HFFc6 (cell line): ENCODE measurements at places on chromosomes 5 and 9.

DNA sequence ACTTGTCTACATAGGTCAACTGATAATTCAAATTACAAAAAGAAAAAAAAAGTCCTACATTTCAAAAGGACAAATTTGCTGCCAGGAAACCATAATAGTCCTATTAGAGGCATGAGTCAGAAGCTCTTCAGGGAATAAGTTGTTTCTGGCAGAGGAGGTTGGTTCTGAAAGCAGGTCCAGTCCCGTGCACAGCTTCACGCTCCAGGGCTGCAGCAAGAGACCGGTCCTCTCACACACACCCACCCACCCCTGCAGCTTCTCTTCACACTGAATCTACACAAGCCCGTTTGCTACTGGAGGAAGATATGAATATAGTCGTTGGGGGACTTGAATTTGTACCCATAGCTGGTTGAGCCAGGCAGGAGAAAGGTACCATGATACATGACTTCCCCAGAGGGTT is 36.9 kb upstream of the SLC1A3 start:
- peak; percentile 14 for DNase-seq

DNA sequence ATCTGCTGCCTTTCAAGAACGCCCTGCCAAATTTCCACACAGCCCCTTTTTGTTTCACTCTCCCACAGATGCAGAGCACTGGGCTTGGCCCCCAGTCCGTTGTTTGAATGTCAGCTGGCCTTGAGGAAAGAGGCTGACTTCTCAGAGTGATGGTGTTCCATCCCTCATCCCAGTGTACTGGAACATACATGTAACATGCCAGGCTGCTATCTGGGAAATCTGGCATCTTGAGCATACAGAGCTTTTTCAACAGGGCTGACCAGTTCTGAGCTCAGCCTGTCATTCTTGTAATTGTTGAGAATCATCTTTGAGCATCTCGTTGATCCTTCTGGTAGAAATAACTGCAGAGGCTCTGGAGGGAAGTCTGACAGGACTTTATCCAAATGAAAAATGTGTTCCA is 2.8 kb downstream of the GALNT10 start:
- no peak for DNase-seq

DNA sequence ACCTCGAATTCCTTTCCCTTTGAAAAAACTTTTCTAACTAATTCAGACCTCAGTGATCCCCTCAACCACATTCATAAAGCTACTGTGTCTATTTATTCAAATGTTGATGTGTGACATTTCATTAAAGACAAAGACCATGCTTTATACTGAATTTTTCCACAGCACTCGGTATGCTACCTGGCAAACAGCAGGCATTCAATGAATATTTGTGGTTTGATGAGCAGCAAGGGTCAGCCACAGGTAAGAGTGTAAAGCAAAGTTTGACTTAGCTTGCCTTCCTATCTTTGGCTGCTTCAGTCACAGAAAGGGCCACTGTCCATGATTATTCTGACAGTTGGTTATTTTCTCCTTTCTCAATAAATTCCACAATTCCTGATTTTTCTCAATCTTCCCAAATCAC is 5.1 kb upstream of the CDC42SE2 start:
- no peak for DNase-seq

- no peak for DNase-seq
Observed at GRCh38 chr9:11892401-11892800, 800.8 kb upstream of the TYRP1 start.

DNA sequence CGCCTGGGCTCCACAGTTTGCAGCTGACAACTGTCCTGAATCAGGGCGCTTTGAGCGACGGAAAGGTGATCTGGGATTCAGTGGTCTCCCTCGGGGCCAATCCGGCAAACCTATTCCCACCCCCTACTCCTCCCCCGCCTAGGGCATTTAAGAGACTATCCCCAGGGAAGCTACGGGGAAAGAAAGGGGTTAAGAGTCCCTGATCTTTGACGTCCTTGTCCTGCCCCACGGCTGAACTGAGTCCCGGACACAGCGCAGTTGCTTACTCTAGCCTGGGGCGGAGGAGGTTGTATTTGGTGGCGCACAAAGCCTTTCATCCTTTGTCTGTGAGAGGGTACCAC is 3.4 kb downstream of the RORB start:
- no peak for DNase-seq

- DNase-seq: no peak
Observed at GRCh38 chr9:81390792-81391456, 298.4 kb downstream of the TLE1 start.

GRCh38 chr5:132456296-132456986 is 34.1 kb downstream of the IRF1 start:
- no peak for DNase-seq

GRCh38 chr9:134349936-134350335 is 23.7 kb downstream of the RXRA start:
- DNase-seq: no peak

DNA sequence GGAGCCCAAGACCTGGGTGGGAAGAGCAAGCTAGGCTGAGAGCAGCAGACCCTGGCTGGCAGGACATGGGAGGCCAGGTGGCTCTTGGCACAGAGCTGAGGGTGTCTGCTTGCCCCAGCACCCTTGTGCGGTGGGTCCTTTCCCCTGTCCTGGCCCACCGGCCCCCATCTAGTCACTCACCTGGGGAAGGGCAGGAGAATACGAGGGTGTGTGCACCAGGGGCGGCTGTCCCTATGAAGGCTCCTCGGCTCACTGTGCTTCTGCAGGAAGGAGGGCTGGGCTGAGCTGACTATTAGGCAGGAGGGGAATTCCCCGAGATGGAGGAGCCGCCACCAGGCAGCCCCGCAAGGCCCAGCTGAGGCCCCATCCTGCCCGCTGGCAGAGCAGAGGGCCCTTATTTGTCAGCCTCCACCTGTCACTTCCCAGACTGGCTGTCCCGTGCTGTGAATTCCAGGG is 6.1 kb upstream of the TNIP1 start:
- DNase-seq: no peak

DNA sequence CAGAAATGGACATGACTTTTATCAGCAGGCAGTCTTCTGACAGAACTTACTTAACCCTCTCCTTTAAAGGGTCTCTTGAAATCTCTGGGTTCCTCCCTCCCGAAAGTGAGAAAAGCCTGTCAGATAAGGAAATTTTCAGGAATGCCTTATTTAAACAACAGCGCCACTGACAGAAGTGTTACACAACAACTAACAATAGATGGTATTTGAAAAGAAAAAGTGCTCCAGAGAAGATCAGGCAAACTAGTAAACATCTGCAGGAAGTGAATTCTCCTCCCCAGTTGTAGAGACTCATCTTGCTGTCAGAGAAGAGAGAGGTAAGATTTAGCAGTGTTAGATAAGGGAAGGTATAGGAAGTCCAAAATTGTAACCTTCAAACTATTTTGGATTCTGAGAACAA is 107.2 kb upstream of the NFIL3 start:
- DNase-seq: no peak

DNA sequence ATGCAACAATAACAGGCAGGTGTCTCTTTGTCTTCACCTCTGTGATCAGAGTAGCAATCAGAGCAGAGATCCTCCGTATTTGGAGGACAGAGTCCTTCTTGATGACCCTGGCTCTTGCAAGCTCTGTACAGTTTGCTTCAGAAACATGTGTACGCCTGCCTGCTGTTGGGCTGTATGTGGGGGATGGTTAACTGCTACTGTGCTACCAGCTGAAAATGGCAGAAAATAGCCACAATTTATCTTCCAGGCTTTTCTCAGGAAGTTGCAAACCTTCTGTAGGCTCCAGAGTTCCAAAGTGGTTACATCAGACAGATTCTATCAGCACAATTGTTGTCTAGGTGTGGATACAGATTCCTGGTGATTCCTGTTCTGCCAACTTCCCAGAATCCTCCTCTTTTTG is 35.5 kb downstream of the DDX46 start:
- DNase-seq: peak; percentile 20

DNA sequence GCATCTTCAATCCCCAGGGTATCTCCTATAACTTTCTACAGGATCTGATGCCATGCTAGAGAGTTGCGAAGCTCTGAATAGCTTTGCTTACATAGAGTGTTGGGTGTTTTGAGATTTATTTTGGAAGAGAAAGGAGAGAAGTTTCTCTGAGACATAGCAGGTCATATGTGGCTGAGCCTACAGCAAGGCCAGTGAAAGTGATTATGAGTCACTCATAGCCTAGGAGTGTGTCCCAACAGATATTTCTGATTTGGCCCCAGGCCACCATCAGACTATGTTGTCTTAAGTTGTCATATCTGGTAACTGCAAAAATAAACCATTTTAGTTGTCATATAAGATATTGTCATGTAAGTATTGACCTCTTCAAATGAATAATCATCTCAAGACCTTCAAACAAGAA is 132.0 kb upstream of the RAI14 start:
- DNase-seq: peak; percentile 68

GRCh38 chr5:1294206-1294834 is 548 bp downstream of the TERT start:
- DNase-seq: peak; percentile 37

DNA sequence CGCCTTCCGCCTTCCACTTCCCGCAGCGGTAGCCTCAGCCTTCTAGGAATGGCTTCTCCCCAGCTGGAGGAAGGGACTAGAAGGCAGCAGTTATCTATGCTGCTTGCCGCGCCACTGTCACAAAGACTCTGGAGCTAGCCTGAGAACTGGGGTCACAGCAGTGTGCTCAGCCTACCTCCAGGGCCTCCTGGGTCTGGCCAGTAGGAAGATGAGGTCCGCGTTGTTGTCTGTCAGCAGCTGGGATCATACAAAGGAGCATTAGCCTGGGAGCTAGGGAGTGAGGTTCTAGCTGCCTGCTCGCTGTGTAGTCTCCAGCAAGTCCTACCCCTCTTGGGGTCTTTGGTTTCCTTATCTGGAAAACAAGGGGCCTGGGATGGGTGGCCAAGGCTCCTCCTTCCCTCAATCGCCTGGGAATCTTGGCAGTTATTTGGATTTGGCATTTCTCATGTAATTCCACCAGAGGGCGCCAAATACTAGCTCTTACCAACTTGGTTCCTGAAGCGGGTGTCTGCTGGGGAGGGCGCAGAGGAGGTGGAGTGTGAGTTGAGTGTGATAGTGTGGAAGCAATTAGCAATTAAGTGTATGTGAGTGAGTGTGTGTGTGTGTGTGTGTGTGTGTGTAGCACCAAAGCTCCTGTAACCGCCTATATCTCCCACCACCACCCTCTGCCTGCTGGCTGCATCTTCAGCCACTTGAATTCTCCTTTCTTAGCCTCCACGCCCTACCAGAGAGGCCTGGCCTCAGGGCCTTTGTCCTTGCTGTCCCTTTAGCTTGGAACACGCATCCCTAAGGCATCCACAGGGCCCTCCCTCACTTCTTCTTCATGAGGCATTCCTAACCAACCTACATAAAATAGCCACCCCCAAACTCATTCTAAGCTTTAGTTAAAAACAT is 97.1 kb downstream of the ENTREP1 start:
- peak; percentile 54 for DNase-seq

DNA sequence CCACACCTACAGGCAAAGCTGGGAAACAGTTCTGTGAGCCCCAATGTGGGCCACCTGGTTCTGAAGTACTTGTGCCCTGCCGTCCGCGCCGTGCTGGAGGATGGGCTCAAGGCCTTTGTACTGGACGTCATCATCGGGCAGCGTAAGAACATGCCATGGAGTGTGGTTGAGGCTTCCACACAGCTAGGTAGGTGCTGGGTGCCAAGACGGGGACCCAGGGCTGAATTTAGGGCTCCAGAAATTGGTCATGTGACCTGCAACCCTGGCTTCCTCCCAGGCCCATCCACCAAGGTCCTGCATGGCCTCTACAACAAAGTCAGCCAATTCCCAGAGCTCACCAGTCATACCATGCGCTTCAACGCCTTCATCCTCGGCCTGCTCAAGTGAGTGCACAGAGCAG is 46.9 kb upstream of the TESK1 start:
- no peak for DNase-seq

DNA sequence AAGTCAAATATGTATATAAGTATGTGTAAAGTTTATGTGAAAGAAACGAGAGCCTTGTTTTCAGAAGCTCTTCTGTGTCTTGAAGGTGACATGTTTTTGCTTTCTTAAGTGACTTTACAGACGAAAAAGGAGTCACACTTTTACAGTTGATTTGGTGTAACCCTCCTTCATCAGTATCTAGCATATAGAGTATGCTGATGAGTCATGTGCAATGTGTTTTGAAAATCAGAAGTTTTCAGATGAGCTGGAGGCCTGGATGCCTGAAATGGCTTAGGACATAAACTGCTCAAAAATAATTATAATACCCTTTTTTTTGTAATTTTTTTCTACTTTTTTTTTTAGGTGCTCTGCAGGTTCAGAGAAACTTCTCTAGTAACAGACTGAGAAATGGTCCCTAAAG is 209.5 kb downstream of the CD180 start:
- peak; percentile 34 for DNase-seq

GRCh38 chr9:133577737-133578112 is 31.5 kb downstream of the FAM163B start:
- no peak for DNase-seq

DNA sequence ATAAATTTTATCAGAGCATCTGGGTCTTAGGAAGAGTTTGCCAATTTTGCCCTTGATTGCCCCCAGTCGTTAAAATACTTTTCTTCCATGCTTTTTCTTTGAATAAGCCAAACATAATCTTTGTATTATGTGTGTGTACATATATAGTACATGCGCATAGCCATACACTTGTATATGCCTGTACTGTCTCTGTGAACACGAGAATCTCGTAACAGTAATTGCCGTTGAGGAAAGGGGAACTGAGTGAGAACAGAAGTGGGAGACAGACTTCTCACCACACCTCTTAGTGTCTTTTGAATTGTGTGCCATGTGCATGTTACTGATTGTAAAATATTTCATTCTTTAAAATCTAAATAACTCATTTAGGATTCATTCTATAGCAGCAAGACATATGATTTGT is 79.6 kb upstream of the GRHPR start:
- no peak for DNase-seq

- no peak for DNase-seq
Observed at GRCh38 chr5:173913686-173914321, 25.7 kb downstream of the CPEB4 start.

DNA sequence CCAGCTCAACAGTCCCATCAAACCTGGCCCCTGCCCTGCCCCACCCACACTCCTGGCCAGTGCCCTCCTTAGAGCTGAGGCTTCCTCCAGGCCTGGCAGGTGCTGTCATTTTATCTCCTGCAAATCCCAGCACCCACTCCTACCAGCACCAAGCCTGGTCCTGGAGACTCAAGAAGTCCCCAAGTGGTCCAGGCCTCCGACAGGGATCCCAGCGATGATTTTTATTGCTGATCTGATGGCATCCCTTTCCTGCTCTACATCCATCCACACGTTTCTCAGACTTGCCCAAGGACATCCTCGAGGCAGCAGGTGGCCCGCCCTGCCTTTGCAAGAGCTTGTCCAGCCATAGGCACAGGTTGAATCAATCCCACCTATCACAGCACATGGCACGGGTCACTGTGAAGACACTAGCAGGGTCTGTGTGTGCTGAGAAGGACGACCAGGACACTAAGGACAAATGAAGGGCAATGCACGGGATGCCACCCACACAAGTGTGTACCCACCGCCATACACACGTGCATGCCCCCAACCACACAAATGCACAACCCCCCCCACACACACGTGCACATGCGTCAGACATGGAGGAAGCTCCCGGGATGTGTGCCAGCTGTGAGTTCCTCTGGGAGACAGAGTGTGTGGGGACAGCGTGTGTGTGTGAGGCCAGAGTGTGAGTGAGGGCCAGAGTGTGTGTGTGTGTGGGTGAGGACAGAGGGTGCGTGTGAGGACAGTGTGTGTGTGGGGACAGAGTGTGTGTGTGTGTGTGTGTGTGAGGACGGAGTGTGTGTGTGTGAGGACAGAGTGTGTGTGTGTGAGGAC is 62.4 kb upstream of the UBAC1 start:
- peak; percentile 63 for DNase-seq

GRCh38 chr5:126927429-126927828 is 102.9 kb downstream of the MARCHF3 start:
- DNase-seq: no peak

- DNase-seq: no peak
Observed at GRCh38 chr5:54206580-54207229, 103.7 kb downstream of the ARL15 start.

GRCh38 chr5:127997201-127997704 is 86.3 kb upstream of the SLC12A2 start:
- no peak for DNase-seq
